ENCODE measurements at places on chromosomes 1 and 21. TPM values are rescaled to one million over a fixed set of nuclear protein-coding genes. Genes with fewer than 3 reads are reported as not detected.

Gene SCAMP3
- total RNA-seq: 82.1 TPM

Gene GBP7
- not detected for total RNA-seq

Gene NECTIN4
- total RNA-seq: 5.6 TPM

Gene SIK1
- 7.0 TPM for total RNA-seq

Gene GOLT1A
- not detected for total RNA-seq

Gene SKI
- total RNA-seq: 14.9 TPM

Gene MMP23B
- 0.74 TPM for total RNA-seq

Gene CCDC185
- total RNA-seq: not detected

Gene PIK3C2B
- 38.1 TPM for total RNA-seq

Gene CRNN
- total RNA-seq: not detected

Gene GNAT2
- total RNA-seq: 0.92 TPM

Gene THEM5
- not detected for total RNA-seq
